NCI-H774 (cell line): ENCODE measurements at places on chromosomes 3 and 15.

DNA sequence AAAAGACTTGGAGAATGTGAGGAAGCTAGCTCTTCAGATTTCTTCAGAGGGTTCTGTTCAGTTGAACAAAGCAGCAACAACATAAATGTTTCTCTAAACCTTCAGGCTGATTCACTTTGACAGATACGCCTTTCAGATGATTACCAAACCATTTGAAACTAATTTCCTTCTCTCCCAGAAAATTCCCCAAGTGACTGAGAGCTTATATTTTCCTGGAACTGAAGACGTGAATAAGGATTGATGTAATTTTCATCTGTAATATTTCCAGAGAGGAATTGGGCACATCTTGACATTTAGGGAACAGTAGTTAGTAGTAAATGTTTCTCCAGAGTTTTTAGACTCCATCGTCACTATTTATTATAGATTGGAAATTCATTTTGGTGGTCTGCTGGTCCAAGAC, 108.6 kb upstream of the AADACL2 start:
- no peak for DNase-seq

DNA sequence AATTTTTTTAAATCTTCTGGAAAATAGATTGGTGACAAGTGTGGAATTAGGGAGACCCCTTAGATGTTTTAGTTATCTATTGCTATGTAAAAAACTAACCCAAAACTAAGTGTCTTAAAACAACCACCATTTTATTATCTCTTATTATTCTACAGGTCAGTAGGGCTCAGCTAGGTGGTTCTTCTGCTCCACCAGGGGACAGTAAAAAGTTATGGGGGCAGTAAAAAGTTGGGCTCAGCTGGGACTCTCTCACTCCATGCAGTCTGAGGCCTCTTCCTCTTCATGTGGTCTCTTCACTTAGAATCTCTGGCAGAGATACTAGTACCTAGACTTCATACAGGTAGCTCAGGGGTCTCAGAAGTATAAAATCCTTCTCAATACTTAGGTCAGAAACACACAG, 18.0 kb upstream of the DIS3L start:
- DNase-seq, result no peak

DNA sequence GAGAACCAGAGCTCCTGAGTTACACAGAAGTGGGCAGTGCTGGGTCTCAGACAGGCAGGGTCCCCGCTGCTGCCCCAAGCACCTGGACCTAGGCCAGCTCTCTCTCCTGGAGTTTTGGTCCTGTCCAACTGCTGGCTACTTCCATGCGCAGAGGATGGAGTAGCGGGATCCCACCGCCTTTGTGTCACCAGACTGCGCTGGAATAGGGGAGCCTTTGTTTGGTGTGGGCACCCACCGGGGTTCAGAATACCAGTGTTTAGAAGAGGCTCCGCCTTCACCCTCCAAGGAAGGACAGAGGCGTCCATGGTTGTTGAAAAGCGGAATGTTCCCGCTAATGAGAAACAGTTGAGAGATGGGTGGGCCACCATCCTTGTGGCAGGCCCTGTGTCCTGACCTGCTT, 154.4 kb downstream of the DNAJB8 start:
- no peak for DNase-seq

DNA sequence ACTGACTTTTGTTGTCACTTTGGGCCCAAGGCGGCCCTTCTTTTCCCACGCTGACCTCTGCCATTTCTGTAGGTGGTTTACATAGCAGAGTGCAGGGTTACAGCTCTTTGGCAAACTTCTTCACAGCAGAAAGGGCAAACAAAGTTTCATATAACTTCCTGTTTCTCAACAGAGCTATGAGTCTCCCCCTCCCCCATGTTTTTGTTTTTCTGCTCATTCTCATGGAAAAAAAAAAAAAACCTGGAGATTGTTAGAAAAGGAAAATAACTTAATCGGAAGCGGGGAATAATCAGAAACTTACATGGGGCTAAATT, 342.0 kb upstream of the NR2F2 start:
- DNase-seq, result no peak

GRCh38 chr3:184016811-184017671, 643 bp downstream of the ABCC5 start:
- DNase-seq, result peak; percentile 74
